ENCODE measurements at places on chromosomes 3 and 15. TPM values are rescaled to one million over a fixed set of nuclear protein-coding genes. Genes with fewer than 3 reads are reported as not detected.

The FETUB gene
- total RNA-seq: not detected

DNA sequence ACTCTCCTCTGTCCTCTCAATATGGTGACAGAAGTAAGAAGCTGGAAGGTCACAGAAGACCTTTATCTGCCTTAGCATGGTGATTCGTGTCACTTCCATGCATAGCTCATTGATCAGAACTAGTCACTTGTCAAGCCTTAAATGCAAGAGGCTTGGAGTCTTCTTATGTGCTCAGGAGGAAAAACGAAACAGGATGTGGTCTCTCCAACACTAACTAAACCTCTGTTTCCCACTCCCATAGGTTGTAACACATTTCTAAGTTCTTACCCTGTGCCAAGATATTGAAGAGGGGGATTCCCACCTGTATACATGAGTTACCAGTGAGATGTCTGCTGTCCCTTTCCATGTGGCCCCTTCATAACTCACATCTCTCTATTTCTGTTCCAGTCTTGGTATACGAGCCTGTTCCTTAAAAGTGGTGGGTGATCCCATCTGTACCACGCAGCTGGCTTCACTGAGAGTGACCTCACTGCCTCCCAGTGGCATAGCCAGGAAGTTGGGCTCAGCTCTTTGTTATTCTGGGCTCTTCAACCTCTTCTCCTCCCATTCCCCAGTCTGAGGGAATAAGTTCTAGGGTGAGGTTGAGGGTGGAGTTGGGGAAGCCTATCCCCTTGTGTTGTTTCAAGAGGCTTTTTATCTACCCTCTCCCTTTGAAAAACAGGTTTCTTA, 203.2 kb upstream of the PPP2R3A start:
- DNase-seq: peak; percentile 37

DNA sequence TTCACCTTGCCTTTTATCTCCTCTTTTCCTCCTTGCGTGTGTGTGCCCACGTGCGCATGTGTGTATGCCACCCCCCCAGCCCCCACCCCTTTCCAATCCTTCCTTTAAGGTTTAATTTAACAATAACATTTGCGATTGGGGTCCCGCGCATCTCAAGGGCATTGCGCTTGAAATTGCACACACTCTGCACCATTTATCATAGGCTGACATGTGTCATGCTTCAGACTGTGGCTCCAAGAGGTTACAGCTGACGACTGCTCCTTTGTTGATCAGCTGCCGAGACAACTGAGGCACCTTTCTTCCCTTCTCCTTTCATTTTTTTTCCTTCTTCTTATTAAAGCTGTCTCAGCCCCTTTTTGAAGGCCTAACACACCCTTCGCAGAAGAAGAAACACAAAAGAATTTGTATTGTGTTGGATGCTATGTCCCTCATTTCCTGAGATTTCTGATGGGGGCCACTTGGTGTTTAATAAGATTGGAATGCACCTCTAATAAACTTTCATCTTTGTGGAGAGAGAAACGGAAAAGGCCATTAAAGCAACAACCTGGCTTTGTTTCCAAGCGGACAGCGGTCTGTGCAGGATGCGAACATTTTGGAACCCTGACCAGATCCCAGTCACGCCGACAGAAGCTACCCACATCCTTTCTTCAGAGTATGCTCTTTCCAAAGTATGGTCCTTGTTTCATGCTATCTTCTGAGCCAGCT, 470.1 kb downstream of the MCTP2 start:
- DNase-seq: no peak

DNA sequence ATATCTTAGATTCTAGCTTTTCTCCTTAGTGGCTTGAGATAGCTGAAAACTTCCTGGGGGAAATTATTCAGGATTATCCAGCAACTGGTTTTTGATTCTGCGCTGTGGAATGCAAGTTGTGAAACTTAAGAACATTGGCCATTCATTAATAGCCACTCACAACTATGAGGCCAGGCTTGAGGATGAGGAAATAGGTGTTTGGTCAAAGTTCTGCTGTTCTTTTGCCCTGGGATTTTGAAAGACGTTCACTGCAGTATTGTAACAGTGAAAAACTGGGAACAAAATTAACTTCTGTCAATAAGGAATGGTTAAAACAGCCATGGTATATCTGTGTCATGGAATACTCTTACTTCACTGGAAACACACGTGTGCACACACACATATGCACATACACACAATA, 44.1 kb downstream of the CTXND1 start:
- DNase-seq: no peak

- DNase-seq: peak; percentile 44
Measured at GRCh38 chr3:140128631-140129030, 193.6 kb downstream of the CLSTN2 start.

DNA sequence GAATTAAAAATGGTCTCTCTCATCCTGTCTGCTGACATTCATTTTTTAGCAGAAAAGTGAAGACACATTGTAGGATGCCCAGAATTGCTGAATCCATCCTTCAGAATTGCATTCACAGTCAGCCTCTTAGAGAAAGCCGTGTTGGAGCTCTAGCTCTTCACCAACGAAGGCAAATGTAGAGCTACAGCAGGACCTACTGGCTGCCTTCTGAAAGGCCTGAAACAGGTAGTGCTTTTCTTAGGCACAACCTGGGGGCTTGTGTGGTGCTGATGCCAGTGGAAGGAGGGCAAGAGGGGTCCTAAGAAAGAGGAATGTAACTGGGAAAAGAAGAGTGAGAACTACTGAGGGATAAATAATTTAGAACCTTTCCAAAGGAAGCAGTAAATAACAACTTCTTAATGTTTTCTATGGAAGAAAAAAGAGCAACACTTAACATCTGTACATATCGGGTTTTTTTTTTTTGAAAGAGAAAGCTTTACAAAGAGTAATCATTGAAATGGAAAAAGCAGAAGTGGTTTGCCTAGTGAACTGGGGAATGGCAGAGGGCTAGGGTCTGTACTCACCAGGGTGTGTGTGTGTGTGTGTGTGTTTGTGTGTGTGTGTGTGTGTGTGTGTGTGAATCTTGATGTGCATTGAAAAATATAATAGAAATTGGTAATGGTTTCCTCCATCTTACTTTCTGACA, 297.8 kb downstream of the SATB1 start:
- DNase-seq: no peak
